IPS DF 19.7 (cell line): ENCODE measurements at places on chromosomes 2 and 18.

DNA sequence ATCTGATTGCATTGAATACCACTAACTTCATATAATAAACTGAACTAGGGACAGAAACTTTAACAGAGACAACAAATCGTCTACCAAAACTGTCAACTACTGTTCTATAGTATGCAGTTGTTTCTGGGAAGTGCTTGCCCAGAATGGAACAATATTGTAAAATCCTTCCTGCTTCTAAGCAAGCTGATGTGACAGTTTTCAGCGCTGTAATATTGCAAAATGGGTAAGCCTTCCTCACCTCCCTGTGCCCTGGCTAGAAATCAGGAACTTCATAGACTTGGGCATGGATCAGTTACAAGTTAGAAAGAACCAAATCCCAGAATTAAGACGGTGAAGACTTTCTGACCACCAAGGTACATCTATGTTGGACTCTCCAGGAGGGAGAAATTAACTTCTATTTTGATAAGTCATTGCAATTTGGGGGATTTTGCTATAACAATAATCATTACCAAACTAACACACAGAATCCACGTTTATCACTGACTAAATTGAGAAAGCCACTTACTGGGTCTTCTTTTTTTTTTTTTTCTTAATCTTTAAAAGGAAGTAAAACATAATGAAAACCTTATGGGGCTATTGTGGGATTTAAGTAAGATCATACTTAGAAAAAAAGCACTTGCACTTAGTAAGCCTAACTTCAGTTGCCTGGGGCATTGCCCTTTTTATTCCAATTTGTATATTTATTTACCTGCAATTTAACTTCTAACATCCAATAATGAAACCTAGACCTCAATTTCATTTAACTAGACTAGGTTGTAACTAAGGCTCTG, 261.5 kb downstream of the TRIB2 start:
- no peak for DNase-seq

DNA sequence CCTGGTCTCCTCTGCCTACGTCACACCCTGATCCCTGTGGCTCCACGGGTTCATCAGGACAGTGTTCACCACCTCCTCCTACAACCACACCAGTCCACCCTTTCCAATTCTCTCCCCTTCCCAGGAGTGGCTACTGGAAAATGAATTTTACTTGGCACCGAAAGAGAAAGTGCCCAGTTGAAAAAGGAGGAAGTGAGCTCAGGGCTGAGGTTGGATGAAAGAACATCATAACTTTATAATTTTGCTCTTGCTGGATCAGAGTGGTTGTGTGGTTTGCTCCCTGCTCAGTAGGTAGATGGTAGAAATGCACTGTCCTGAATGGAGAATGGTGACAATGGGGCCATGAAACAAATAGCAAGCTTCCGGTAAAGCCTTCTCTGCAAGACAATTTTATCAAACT, 140.3 kb upstream of the DDX18 start:
- no peak for DNase-seq

- no peak for DNase-seq
Measured at GRCh38 chr2:176729706-176730569, 460.7 kb downstream of the MTX2 start.

- DNase-seq = no peak
Measured at GRCh38 chr2:207144173-207144785, 21.5 kb downstream of the KLF7 start.

- no peak for DNase-seq
Measured at GRCh38 chr2:185388226-185388625, 350.4 kb upstream of the FSIP2 start.

DNA sequence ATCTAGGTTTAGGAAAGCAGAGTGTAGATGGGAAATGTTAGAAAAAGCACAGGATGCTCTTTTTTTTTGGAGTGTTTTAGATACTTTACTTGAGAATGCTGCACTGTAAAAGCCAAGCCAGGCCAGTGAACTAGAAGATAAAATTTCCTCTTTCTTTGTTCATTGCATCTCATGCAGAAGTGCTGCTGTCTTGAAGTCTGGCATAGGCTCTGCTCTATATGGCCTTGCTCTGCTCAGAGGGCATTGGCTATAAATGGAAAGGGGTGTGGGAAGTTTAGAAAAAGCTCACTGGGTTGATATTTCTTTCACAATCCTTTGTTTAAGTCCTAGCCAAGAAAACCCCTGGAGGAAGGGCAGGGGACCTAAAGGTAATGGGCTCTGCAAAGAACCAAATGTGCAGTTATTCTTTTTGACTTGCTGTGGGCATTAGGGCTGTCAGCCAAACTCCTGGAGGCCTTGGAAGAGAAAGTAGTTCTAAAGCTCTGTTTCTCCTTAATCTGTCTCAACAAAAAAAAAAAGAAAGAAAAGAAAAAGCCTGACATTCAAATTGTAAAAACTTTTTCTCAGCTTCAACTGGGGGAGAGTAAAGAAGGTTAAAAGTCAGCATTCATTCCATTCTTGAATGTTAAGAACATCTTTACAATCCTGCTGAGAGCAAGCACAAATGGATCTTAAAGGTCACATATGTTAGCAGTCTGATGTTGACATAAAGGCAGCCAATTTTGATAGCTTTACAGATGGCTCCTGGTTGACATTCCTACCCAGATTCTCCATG, 338.3 kb downstream of the GULP1 start:
- no peak for DNase-seq

- DNase-seq = no peak
Measured at GRCh38 chr2:205364261-205364660, 318.0 kb upstream of the NRP2 start.

GRCh38 chr2:200007306-200007705, 51.9 kb downstream of the MAIP1 start:
- DNase-seq = no peak

DNA sequence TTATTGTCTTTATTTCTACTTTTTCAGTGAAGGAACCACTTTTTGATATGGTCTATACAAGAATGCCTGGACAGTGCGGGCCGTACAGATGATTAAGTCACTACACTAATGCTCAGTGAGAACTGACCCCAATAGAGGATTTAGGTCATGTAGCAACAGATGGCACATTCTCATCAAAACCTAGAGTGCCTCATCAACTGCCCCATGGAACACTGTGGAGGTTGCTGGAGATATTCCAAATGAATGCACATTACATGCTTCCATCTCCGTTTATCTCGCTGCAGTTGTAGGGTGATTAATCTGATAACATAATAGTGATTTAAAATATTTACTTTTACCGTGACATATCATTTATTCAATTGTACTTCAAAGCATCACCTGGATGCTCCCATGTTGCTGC, 41.8 kb upstream of the COPS8 start:
- DNase-seq = no peak

DNA sequence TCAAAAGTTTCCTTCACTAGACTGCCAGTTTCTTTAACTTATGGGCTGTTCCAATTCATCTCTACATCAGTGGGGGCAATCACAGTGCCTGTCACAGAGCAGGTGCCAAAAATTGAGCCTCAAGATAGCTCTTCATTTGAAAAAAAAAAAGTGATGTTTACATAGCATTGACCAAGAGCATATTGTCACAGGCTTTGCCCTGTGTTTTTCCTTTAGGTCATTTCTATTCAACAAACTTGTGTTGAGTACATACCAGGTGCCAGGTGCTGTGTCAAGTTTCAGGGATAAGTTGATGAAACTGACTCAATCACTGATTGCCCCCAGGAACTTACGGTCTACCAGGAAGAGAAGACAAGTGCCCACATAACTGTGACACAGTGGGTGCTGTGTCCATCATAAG, 22.2 kb upstream of the NT5C1B start:
- no peak for DNase-seq

- DNase-seq = no peak
Measured at GRCh38 chr2:847669-848068, 103.0 kb upstream of the SNTG2 start.

DNA sequence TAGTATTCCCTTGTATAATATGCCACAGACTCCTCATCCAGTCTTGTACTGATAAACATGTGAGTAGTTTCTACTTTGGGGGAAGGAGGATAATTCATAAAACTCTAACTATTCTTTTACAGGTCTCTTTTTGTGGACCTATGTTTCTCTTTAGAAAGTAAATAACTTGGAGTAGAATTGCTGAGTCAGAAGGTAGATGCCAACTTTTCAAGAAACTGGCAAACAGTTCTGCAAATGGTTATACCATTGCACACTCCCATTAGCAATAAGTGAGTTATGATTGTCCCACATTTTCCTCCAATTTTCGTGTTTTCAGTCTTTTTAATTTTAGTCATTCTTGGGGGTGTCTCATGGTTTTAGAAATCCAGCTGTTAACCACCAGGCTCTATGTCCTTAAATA, 477.2 kb upstream of the LRRTM4 start:
- DNase-seq = no peak

GRCh38 chr2:171862501-171862900, 31.5 kb downstream of the SLC25A12 start:
- DNase-seq = no peak
